ENCODE measurements at places on chromosomes 1 and 21.
A peak's percentile ranks its signal among the peaks of the same experiment; 100 is the strongest.

GRCh38 chr1:88740784-88741183 is 56.7 kb downstream of the PKN2 start:
- peak; percentile 17 for DNase-seq

GRCh38 chr1:113745425-113745824 is 13.9 kb downstream of the PHTF1 start:
- no peak for DNase-seq

DNA sequence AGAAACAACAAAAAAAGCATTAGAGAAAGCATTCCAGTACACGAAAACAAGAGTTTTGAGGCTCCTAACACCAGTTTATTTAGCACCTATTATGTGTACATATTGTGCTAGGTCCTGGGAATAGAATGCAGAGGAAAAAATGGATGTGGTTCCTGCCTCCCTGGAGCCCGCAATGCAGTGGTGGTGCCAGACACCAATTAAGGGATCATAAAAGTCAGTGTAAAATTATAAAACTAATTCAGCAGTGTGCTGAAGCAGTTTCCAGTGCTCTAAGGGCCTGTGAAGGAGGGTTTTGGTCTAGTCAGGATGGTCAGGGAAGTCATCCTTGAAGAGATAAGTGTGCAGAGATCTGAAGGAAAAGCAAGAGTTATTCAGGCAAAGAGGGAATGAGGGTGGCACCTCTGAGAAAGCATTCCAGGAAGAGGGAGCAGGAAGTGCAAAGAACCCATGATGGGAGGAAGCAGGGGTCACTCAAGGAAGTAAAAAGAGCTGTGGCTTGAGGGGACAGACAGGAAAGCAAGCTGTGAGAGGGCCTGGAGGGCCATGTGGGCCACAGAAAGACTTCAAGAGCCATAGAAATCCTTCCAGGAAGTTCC is 65.2 kb upstream of the IFNLR1 start:
- no peak for DNase-seq

GRCh38 chr1:195789321-195789720 is 818.9 kb downstream of the KCNT2 start:
- DNase-seq: no peak

DNA sequence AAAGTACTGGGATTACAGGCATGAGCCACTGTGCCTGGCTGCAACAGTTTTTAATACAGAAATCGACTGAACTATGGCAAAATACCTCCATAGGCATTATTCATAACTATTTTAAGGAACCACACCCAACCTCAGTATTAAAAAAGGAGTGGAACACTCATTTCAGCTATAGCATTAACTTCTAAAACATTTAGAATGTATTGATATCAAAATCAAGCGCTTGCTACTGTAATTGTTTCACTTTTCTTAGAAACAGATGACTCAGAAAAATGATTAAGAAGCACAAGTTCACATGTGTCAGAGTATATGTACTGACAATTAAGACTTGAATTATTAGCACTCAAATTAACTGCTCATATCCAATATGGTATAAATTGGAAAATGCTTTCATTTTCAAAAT is 15.1 kb downstream of the AIDA start:
- DNase-seq: no peak

- no peak for DNase-seq
Measured at GRCh38 chr1:31637915-31638673, 6.6 kb downstream of the PEF1 start.

DNA sequence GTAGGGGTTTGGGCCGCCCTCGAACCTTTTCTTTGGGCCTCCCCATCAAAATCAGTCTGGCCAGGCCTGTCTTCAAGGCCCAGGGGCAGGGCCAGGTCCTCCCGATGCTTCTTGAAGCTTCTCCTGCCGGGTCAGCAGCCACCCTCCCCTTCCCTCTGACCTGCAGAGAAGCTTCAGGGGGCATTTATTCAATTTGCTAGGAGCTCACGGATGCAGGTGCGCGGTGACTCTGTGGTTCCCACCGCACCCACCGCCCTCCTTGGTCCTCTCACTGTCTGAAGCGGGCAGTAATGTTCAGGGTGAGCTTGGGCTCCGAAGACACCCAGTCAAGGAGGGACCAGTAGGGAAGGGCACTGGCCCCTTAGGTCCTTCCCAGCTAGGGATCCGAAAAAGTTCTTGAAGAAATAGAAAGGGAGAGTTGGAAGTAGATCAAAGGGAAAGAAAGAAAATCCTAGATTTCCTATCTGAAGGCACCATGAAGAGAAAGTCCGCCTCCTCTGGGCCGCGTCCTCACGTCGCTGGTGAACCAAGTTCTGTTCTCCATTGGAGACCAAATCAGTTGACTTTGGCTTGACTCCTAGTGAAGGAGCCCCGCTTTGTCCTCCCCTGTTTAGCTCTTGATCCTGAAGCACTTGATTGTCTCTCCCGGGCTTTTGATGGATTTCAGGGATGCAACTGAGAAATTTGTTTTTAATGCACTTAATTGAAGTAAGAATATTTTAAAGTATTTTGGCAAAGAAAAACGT is 8.7 kb upstream of the RNU1-2 start:
- no peak for DNase-seq

- DNase-seq: no peak
Measured at GRCh38 chr1:56094168-56094567, 485.2 kb downstream of the PLPP3 start.

DNA sequence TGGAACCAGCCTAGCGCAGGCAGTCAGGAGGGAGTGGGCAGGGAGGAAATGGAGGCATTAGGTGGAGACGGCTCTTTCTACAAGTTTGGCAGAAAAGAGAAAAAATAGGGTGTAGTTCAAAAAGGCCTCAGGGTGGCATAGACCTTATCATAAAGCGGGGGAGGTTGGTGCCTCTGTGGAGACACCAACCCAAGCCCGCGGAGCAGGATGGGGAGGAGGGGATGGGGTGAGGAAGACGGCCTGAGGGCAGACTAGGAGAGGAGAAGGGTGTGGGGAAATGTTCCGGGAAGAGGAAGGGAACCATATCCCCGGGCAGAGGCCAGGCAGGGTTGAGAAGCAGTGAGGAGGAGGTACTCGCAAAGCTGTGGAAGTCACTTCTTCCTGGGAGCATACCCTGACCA is 17.4 kb upstream of the SHE start:
- no peak for DNase-seq

DNA sequence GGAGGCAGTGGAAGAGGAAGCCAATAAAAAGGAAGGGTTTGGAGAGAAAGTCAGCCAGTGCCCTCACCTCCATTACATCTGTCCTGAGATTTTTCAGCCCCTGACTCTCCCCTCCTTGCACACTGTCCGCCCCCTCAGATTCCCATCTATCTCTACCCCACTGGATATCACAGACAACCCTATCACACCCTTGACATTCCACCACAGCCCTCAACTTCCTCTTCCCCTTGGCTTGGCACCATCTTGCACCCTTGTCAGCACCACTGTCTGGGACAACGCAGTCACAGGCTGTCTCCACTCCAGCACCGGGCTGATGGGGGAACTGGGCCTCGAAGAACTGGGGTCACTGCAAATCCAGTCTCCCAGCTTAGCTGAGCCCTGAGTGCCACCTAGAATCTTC is 14.2 kb upstream of the PLEKHA6 start:
- no peak for DNase-seq

DNA sequence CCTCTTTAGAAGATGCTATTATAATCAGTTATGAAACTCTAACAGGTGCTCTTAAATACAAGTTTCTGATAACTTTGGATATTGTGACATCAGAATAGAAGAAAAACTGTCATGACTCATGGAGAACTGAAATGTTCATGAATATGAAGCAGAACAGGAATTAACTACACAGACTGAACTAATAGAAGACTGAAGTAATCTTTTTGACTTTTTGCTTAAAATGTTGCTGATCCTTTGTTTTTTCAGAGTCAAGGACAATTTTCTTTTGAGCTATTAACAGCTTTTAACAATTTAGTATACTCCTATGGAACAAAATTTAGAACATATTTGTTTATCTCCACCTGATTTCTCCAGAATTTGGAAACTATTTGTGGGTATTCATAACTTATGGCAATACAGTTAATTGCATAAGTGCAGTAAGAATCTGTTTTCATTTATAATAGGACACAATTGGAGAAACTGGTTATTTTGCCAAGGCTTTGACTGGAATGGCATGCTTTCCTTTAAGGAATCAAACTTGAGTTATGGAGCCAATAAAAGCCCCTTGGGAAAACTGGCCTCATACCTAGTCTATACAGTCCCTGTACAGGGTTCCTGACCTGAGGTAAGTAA is 18.7 kb upstream of the PLA2G5 start:
- DNase-seq: no peak

- DNase-seq: no peak
Measured at GRCh38 chr1:22503721-22504410, 52.2 kb downstream of the ZBTB40 start.

- DNase-seq: no peak
Measured at GRCh38 chr21:38291874-38292273, 35.1 kb downstream of the KCNJ15 start.

GRCh38 chr21:35637431-35637830 is 422.9 kb downstream of the SETD4 start:
- DNase-seq: no peak

GRCh38 chr1:195376190-195376589 is 1232.0 kb downstream of the KCNT2 start:
- no peak for DNase-seq

- DNase-seq: no peak
Measured at GRCh38 chr1:215669806-215670491, 102.8 kb downstream of the KCTD3 start.

GRCh38 chr1:107413951-107414350 is 273.1 kb downstream of the NTNG1 start:
- no peak for DNase-seq

GRCh38 chr1:118983558-118984041 is 4.5 kb downstream of the TBX15 start:
- no peak for DNase-seq

GRCh38 chr1:204468206-204468605 is 26.4 kb downstream of the PIK3C2B start:
- no peak for DNase-seq

DNA sequence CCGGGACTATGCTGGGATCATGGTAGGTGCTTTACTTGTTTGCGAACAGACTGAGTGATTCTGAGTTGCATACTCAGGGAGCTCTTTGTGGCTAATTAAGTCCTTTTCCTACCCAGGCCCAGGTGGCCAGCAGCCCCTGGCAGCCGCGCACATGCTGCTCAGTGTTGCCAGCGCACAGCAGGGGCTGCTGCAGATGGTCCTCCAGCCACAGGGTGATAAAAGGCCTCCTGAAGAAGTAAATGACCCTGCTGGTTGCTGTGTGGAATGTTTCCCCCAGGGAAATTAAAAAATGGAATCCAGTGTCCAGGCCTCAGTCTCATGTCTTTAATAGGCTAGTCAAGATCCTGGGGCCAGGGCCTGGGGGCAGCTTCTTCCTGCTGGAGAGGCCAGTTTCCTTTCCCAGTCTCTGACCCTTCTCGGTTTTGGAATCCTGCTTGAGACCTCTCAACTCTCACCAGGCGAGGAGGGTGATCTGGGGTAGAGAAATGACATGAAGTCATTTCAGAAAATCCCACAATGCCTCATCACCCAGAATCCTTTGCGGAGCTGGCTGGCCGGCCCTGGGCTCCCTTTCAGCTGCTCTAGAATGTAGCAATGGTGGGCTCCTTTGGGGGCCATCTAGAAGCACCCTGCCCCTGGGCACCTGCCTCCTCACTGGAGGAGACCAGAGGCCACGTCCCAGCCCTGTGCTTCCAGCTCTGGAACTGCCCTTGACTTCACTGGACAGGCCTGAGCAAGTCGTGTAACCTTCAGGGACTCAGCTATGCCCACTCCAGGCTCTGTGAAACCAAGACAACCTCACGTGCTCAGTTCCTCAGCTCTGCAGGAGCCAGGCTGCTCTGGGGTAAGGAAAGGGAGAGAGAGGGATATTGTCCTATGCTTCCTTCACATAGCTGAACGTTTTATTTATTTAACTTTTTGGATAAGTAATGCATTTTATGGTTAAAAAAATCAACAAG is 131.4 kb downstream of the MRPS6 start:
- no peak for DNase-seq

- no peak for DNase-seq
Measured at GRCh38 chr1:231045286-231045685, 5.2 kb upstream of the FAM89A start.

DNA sequence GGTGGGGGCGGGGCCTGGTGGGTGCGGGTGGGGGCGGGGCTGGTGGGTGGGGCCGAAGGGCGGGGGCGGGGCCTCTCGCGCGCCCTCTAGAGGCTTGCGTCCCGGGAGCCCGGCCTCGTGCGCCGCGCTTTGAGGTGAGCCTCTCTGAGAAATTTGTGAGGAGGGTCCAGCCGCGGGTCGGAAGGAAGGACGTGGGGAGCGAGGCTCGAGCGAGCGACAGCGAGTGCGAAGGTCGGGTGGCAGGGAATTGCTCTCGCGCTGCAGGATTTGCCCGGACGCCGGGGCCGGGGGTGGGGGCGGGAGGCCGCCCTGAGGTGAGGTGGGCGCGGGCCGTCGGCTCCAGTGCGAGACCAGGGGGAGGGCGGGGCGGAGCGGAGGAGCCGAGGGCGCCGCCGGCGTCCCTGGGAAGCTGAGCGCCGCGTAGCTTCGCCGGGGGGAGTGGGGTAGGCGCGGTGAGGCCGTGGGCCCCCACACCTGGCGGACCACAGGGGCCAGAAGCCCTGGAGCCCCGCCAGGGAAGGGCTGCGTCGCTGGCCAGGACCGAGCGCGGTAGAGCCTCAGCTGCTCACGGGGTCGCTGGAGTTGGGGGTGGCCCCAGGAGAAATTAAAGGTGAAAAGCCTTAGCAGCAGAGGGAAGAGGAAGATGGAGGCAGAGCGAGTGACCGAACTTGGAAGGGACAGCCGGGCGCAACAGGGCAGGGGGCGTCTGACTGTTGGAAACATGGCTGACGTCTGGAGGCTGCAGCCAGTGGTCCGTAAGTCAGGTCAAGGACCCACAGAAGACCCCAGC is 754 bp upstream of the LSS start:
- no peak for DNase-seq

GRCh38 chr1:61670016-61670415 is 54.9 kb downstream of the TM2D1 start:
- no peak for DNase-seq

GRCh38 chr1:110302836-110303235 is 36.3 kb upstream of the RBM15 start:
- no peak for DNase-seq

DNA sequence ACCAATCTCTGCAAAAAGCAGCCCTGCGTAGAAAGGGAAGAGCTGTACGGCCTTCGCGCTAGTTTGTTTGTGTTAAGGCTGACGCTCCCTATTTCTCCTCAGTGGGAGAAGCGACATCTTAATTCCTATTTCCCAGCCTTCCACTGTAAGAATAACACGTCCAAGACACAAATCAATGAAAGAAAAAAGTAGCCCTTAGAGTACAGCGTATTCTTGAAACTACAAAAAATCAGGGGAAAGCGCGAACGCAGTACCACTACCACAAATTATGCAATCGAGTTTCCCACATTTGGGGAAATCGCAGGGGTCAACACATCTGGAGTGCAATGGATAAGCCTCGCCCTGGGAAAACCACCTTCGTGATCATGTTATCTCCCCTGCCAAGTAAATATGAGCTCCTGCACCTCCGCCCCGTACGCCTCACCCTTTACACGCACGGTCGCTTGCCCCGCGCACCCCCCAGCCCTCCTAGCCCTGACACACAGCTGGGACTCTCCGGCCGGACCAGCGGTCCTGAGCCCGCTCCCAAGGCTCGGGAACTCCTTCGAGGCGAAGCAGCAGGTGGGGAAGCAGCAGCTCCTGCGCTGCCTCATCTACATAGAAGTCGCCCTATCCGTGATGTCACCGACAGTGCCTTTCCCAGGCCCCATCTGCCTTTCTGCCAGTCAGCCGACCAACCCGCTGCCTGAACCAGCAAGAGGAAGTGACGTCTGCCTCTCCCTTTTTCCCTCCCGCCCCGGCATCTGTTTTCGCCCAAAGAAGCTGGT is 94.7 kb downstream of the PPIAL4G start:
- peak; percentile 75 for DNase-seq

- DNase-seq: no peak
Measured at GRCh38 chr1:200392625-200393185, 17.1 kb downstream of the ZNF281 start.

GRCh38 chr1:227574926-227575325 is 11.6 kb downstream of the ZNF678 start:
- DNase-seq: no peak

Data from lung microvascular endothelial cell (primary cell).